Left renal pelvis (tissue), 4 donors: ENCODE measurements at places on chromosomes 6 and 20.

DNA sequence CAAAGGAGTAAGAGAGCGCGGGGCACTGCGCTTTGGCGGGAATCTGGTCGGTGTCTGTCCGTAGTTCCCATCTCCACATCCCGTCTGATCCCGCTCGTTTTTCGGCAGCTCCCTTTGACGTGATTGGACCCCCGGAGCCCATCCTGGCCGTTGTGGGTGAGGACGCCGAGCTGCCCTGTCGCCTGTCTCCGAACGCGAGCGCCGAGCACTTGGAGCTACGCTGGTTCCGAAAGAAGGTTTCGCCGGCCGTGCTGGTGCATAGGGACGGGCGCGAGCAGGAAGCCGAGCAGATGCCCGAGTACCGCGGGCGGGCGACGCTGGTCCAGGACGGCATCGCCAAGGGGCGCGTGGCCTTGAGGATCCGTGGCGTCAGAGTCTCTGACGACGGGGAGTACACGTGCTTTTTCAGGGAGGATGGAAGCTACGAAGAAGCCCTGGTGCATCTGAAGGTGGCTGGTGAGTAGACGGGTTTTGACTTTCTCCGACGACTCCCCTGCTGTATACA lies 1.4 kb downstream of the BTN1A1 start:
- no peak for DNase-seq

- no peak for DNase-seq
Measured at GRCh38 chr6:113735491-113735890, 121.7 kb upstream of the MARCKS start.

DNA sequence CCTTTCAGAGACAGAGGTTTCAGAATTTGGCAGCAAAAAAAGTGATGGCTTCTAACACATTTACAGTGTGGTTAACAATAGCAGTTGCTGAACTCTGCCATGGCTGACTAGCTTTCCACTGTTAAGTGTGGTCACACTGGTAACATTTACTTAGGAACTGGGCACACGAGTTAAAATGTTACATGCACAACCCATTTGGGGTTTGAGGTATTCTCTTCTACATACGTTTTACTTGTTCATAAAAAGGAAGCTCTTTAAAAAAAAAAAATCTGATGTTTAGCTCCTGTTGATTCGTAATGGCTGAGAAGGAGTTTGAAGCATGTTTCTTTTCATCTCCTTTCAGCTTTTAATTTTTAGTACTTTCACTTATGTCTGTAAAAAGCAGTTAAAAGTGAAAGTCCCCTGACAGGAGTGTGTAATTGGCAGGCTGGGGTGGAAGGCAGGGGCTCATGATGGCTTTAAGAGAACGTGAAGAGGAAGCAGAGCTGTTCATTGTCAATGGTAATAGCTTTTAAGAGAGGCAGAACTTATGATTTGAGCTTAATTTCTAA lies 245.9 kb downstream of the FARS2 start:
- no peak for DNase-seq

DNA sequence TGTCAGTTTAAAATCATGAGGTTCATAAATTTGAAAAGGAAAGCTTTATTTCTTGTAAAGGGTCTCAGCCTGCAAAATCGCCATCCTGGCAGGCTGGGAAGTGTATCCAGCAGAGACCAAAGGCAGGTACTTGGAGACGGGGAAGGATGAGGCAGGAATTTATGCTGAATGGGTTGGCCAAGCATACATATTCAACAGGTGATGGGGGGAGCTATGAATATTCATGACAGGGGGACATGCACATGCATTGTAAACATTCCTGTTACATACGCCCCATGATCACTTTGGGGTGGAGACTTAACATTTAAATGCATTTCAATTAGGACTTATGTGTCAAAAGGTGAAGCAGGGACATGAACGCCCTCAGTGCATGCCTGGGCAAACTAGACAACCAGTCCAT lies 9.8 kb upstream of the SLC22A1 start:
- no peak for DNase-seq
